ENCODE measurements at places on chromosomes 4 and X.

- DNase-seq: no peak
Measured at GRCh38 chr4:184529283-184529682, 54.9 kb upstream of the IRF2 start.

GRCh38 chrX:10327651-10328050, 170.9 kb downstream of the CLCN4 start:
- DNase-seq: no peak

DNA sequence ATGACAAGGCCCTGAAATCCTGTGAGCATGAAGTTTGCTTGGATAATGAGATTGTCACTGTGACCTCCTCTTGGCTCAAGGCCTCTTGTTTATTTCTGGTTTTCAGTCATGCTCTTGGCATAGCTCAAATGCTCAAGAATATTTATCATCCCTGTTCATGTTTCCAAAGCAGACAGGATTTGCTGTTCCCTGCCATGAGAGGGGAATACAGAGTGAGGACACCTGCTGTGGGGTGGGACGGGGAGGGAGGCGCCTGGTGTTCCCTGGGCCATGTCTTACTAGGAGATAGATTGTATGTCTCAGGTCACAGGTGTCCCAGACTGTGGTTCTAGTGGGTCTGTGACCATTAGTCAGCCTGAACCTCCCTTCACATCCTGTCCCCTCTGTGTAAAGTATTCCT, 34.9 kb upstream of the SH3RF1 start:
- DNase-seq: no peak

DNA sequence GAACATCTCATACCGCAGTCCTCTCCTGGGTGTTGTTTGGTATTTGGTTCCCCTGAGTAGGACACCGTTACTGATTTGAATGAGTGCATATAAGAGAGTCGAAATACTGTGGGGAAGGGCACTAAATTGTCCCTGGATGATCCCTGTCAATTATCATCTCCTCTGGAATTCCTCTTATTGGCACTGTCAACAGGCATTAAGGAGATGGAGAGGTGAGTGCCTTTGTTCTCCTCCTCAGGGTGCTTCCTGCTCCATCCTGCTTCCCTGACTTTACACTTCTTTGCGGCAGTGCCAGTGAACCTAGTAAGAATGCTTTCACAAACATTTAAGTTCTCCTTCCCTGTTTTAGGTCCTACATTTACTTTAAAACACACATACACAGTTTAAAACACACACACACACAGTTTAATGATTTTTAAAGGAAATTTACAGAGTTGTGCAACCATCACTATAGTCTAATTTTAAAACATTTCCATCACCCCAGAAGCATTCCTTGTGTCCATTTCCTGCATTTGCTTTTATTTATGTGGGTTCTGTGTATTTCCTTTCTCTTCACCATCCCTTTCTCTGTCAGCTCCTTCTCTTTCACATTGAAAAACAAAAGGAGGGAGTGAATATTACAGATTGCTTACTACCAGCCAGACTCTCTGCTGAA, 20.9 kb upstream of the ZRSR2 start:
- DNase-seq: no peak

DNA sequence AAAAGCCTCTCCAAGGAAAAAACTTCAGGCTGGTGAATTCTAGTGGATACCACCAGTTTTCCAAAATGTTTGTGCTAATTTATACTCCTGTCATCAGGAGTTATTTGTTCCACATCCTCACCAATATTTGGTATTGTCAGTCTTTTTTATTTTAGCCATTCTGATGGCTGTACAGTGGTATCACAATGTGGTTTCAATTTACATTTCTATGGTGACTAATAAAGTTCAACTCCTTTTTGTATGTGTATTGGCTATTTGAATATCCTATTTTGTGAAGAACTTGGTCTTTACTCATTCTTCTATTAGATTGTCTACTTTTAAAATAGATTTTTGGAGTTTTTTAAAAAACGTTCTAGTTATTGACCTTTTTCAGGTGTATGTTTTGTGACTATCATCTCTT, 33.0 kb upstream of the FRAS1 start:
- DNase-seq: no peak

DNA sequence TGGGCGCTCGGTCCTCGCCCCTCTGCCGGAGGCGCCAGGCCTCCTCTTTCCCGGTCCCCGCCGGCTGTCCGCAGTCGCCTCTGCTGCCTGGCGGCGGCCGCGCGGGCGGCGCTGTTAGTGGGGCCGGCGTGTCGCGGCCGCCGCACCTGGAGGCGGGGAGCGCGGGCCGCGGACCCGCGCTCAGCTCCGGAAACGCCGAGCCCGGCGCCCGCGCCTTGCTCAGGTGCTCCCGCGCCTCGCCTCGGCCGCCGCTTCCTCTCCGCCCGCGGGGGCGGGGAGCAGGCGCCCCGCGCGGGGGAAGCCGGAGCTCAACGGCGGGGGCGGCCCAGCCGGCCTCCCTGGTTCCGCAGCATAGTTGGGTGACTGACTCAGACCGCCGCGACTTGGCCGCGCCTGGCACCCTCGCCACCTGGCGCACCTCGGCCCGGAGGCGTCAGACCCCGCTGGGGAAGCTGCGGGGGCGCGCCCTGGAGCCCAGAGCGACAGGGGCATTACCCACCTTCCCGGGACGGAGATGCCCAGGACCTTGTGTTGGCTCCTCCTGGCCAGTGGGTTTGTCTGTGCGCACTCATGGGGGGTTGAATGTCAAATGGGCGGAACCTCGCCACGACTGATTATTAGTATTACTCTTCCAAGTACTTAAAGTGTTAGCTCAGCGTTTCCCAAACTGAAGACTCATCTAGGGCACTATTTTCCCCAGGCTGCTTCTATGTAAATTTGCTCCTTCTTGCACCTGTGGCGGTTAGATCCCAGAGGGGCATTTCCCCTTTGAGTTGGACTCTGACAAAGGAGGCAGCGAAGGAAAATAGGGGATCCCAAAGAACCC, at the start of gene ARAP2:
Gene ARAP2 (minus strand): TSS at position 258 of the 826 bp plus-strand sequence. CDS start 15,028 bp downstream, outside the sequence.
- peak; percentile 57 for DNase-seq

DNA sequence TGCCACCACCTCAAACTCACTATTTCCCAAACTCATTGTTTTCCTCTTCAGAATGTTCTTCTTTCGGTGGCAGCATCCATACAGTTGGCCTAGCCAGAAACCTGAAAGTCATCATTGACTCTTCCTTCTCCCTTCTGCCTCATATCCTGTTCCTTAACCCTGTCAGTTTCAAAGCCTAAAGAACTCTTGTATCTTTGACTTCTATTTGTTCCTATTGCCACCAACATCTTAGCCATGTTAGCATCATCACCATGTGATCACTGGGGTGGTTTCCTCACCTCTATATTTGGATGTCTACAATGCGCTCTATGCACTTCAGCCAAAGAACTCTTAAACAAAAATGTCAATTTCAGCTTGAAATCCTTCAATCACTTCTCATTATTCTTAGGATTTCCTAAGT, 29.0 kb downstream of the DDX60L start:
- no peak for DNase-seq

GRCh38 chrX:54909941-54910340, 10.7 kb upstream of the TRO start:
- DNase-seq: no peak

DNA sequence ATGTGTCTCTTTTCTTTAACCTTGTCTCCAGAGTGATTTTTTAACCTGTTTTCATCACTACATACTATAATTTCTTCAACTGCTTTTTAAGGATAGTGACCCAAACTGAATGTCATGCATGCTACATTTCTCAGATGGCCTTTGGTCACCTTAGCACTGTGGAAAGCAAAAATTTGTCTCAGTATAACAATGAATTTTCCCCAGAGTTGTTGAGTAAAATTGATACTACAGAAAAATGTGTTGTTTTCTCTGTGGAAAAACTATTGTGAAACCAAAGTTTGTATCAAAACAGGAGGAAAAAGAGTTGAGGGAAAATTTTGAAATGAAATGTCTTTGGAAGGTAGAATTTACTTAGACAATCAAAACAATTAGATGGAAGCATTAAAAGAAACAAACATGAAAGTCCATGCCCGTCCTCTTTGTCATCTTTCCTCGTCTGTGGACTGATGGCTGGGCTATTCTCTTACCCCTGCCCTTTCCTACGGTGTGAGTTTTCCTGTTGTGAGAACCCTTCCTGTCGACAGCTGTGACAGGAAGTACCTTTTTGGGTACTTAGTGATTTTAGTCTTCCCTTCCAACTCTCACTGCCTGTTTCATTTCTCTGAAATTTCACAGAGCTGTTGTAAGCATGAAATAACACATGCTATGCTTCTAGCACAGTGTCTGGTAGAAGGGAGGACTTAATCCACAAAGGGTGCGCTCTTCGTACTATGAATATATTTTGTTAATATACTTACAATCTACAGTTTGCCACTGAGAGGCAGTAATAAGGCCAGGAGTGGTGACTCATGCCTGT, 50.8 kb downstream of the LRP2BP start:
- no peak for DNase-seq

- no peak for DNase-seq
Measured at GRCh38 chr4:107858158-107858742, 33.5 kb downstream of the SGMS2 start.

GRCh38 chrX:23610495-23610894, 56.8 kb upstream of the PRDX4 start:
- no peak for DNase-seq

DNA sequence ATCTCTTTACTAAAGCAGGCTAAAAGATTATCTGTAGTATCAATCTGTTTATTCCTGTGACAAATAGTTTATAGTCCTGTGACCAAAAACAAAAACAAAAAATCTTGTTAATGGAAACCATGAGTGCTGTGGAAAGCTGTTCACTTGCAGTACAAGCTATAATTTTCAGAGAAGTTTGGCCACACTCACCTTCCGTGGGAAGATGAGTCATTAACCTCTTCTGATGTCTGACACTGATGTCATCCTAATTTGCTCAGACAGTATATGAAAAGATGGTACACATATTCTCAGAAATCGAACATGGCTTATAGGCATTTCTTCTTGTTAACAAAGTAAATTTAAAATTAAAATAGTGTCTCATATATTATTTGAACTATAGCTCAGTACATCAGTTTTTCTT, 19.9 kb upstream of the ENPP6 start:
- DNase-seq: no peak

DNA sequence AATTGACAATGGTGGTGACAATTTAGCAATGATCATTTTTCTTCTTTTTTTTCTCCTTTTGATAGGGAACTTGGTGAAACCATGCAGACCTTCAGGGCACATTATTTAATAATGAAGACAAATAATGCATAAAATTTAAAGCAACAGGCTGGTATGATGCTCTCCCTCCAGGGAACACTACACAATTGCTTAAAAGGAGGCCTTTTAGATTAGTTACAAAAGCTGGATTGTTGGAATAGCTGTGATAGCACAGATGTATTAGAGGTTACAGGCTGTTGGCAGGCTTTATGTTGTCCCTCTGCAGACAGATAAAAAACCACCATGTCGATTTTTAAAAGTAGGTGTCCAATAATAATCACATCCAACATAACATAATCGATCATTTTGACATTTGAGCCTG, 307.0 kb downstream of the ADGRL3 start:
- no peak for DNase-seq

- no peak for DNase-seq
Measured at GRCh38 chr4:147461161-147461560, 19.7 kb upstream of the EDNRA start.

- DNase-seq: no peak
Measured at GRCh38 chr4:89939546-89939945, 44.9 kb downstream of the MMRN1 start.

DNA sequence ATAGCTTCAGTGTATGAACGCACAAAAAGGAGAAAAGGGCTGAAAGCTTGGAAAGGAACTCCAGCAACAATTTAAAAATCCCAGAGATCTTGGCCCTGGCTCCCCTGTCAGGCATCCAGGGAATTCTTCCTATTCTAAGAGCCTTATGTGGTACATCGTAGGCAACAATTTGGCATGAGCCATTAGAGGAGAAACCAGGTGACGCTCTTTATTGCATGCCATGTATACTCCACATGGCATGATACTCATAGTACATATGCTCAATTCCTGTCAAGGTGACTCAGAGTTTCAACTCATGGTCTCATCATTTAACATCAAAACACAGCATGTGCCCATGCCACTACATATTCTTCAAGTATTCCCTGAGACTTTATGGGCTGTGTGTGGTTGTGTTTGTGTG, 191.3 kb downstream of the OR13H1 start:
- no peak for DNase-seq

GRCh38 chrX:48606091-48606490, 8.8 kb downstream of the WDR13 start:
- DNase-seq: no peak

GRCh38 chrX:9312922-9313867, 151.7 kb upstream of the TBL1X start:
- peak; percentile 47 for DNase-seq

DNA sequence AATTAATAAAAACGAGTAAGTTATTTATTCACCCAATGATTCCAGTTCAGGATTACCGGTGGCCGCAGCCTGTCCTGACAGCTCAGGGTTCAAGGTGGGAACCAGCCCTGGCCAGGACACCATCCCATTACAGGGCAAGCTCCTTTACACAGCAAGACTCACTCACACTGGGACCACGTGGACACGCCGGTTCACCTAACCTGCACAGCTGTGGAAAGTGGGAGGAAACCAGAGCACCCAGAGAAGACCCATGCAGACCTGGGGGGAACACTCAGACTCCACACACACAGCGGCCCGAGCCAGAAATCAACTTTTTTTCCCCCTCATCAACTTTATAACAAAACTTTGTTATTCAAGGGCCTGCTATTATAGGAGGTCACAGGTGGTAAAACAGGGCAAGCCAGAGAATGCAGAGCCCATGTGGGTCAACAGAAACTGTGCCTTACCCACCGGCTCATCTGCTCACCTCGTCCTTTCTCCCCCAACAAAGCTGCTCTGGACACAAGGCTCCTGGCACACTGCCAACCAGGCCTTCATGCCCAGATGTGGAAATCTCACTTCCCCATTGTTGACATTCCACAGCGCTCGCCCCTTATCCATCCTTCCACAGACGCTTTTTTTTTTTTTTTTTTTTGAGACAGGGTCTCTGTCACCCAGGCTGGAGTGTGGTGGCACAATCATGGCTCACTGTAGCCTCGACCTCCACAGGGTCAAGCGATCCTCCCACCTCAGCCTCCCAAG, 8.0 kb upstream of the ODAPH start:
- DNase-seq: no peak

GRCh38 chr4:185142564-185142911, 528 bp upstream of the SLC25A4 start:
- DNase-seq: no peak

Measured in stimulated activated CD8-positive, alpha-beta memory T cell treated with anti-CD3 and anti-CD28 coated beads, Interleukin-4, amount 100 ng/mL, for 1 hour (primary cell).